ENCODE measurements at places on chromosomes 2 and 18.

- no peak for DNase-seq
These were observed 17.8 kb downstream of the GMCL1 start for GRCh38 chr2:69847068-69847828.

DNA sequence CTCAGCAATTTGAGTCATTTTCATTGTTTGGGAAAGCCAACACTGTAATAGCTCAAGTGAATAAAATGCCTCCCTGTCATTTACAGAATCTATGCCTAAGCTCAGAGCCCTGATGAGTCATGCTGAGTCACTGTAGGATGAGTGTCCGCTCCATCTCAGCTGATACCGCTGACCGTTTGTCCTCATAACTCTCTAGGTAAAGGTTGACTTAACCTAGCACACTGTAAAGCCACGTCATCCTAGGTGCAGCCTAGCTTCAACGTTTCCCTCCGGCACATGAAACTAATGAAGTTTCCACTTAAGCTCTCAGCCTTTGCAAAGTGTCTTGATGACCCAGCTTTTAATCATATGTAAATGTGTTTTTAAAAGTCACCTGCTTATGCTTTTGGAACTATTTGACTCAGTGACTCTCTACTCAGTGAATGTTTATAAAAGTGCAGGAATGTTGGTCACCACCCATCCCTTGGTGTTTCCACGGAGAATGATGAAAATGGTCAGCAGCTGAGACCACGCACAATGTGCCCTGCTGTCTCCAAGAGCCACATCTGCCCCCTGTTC, 154.0 kb downstream of the PMAIP1 start:
- no peak for DNase-seq

DNA sequence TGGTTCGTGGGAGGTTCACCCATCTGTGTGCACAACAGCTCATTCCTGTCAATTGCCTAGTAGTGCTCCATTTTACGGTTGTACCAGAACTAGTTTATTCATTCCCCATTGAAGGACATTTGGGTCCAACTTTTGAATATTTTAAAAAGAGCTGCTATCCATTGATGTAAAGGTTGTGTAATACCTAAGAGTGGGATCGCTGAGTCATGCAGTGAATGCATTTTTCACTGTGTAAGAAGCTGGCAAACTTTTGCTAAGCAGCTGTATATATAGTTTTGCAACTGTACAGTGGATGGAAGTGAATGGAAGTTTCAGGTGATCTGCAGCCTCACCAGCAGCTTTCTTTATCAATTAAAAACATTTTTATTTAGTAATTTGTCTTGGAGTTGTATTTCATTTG, 104.5 kb downstream of the DCDC2C start:
- no peak for DNase-seq

GRCh38 chr2:129056959-129057317, 738.3 kb upstream of the HS6ST1 start:
- no peak for DNase-seq

- DNase-seq = no peak
These were observed 24.0 kb downstream of the CROCC2 start for GRCh38 chr2:240930096-240930630.

DNA sequence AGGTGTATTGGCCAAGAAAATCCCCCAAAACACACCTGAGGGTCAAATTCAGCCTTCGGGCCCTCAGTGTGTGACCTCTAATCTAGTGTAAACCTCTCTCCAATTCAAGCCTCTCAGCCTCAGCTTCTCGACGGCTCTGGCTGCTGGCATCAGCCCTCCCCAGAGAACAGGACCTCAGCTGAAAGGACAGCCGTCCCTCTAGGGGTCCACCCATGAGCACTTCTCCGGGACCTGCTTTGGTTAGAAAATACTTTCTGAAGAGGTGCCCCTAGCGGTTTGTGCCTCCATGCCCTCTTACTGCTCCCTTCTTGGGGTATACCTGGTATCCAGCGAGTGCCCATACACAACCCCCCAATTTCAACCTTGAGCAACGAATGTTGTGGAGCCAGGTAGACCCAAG, 48.8 kb downstream of the INHBB start:
- no peak for DNase-seq

DNA sequence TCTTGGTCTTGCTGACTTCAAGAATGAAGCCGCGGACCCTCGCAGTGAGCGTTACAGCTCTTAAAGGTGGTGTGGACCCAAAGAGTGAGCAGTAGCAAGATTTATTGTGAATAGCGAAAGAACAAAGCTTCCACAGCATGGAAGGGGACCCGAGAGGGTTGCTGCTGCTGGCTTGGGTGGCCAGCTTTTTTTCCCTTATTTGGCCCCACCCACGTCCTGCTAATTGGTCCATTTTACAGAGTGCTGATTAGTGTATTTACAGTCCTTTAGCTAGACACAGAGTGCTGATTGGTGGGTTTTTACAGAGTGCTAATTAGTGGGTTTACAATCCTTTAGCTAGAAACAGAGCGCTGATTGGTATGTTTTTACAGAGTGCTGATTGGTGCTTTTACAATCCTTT, 88.0 kb upstream of the LTBP1 start:
- no peak for DNase-seq

DNA sequence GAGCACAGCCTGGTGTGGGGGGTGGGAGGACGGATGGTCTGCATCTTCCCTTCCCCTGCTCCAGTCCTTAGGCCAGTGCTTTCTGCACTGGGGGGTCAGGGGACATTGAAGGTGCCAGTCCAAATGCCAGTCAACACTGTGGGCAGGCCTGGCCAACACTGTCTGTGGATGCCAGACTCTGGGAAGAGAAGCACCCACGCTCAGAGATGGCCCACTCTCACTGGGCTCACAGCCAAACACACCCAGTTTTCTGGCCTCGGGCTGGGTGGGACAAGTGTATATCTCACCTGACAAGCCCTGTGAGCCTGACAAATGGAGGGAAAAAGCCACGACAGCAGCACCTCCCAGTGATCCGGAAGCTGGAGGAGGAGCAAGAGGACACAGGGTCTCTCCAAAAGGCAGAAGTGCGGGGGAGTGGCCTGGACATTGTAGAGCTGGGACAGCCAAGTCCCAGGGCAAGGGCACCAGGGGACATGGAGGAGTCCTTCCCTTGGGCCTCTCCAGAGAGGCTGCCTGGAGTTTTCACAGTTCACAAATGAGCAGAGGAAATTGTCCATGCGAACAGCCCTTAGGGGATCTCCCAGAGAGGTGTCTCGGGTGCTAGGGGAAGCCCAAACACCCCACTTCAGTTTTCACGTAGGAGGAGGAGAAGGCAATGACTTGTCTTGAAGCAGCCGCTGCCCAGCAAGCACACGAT, 79.3 kb downstream of the SDC1 start:
- no peak for DNase-seq

DNA sequence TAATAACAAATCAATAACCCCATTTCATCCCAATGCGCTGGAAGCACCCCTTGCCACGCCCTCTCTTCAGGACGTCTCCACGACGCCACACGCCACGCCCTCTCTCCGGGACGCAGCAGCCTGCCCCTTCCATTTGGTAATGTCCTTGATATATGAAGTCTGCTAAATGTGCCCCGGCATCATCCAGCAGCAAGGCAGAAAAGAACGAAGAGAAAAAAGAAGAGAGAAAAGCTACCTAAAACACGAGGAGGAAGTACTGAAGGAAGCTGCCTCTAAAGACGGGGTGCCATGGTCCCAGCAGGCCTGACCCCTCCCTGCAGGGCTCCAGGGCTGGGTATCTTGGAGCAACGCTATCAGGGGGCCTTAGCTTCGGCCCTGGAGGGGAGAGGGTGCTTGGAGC, 41.8 kb downstream of the CNGA3 start:
- DNase-seq = no peak

DNA sequence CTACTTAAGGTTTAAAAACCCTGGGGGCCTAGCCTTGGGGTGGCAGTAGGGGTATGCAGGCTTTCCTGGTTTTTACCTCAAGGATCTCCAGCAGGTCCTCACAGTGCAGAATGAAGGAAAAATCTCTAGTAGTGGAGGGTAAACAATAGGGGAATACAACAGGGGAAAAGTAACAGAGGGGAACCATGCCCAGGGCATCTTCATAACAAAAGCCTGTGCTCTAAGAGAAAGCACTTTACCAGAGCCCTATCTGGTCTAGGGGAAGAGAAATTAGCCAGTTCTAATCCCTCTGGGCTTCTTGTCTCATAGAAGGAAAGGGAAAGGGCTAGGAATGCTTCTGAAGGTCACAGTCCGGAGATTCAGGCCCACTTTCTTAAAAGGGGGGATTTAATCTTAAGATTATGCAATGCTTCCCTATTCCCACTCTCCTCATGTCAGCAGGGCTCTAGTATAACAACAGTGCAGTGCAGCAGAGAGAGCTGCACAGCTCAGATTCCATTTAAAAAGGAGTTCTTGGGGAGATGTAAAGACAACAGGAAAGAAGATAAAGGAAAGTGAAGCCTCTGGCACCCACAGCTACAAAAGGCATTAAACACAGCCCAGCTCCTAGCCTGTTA, 149.0 kb upstream of the CYP1B1 start:
- no peak for DNase-seq

- peak; percentile 57 for DNase-seq
These were observed 102.6 kb downstream of the DGKD start for GRCh38 chr2:233456934-233457333.

- no peak for DNase-seq
These were observed 3.8 kb downstream of the VSNL1 start for GRCh38 chr2:17544256-17544655.

- DNase-seq = no peak
These were observed 7.6 kb downstream of the RFX8 start for GRCh38 chr2:101467306-101467705.

DNA sequence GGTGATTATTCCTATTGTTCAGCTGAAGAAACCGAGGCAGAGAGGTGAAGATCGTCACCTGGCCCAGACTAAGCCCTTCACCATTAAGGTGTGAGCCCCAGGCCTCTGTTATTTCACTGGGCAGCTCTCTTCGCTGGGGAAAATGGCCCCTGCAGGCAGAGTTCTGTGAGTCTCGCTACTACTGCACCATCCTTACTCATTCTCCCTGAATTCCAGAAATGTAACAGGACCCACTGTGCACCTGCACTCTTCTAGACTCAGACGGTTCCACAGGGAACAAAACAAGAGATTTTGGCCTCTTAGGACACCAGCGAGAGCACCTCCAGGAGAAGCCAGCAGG, 147.7 kb upstream of the GLI2 start:
- no peak for DNase-seq

- no peak for DNase-seq
These were observed 66.3 kb upstream of the RTN4 start for GRCh38 chr2:55116598-55116964.

GRCh38 chr2:192536922-192537624, 342.3 kb upstream of the TMEFF2 start:
- no peak for DNase-seq

DNA sequence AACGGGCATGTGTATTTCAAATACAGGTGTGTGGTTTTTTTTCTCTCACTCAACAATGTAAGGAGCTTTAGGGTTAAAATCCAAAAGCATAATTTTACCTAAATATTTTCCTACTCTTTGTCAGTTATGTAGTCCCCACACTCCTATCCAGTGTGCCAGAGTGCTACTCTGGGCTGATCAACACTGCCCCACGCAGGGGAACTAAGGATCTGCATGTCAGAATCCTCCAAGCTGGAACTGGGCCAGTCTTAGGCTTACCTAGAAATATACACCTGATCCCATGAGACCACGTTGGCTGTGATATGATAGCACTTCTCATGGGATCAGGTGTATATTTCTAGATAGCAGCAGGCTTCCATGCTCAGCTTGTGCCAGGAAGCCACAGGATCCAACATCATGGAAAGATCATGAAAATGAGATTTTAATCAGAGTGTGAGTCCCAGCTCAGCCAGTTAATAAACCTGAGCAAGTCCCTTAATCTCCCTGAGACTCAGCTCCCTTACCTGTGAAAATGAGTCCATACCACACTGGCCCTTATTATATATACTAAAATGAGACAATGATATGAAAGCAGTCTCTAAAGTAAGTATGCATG, 29.7 kb downstream of the CCDC141 start:
- DNase-seq = no peak

GRCh38 chr2:46847185-46847710, 68.4 kb downstream of the MCFD2 start:
- peak; percentile 95 for DNase-seq

- DNase-seq = peak; percentile 60
These were observed 580 bp downstream of the TMEM163 start for GRCh38 chr2:134718023-134718816.

DNA sequence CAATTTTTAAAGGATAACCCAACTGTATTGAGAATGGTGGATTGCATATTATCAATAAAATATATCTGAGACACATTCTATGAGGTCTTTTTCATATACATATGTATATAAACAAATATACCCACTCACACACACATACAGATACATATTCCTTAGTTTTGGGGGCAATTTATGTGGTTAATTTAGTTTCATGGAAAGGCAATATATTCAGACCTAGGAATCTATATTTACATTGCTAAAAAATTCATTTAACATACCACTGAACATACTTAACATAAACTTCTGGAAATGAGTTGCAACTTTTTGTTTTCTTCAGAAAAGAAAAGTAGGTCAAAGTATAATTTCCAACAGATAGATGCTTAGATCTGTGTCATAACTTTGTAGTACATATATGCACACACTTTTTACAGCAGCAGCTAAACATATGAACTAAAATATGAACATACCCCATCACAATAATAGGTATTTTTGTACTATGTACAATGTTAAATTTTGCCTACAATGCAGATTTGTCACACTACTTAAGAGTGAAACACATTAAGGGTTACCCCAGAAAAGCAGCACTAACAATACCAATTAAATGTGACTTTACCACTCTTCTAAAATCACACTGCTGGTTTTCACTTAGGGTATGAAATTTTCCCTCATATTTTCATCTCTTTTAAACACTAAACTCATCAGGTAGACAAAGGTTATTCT, 23.0 kb downstream of the HEATR5B start:
- no peak for DNase-seq

DNA sequence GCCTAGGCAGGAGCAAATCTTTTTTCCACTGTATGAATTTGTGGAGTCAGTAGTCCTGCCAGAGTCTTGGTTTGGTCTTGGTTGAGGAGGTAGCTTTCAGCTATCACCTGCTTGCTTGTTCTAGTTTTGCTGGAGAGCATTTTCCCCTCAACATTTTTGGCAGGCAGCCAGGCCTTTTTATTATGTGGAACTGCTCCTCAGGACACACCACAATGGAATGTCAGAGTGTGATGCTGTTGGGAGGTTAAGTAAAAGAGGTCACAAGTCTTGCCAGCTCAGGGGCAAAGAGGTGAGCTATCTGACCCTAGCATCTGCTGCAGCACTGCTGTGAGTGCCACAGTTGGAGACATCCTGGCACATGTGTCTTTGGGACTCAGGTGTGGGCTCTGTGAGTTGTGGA, 258.0 kb downstream of the CNTNAP5 start:
- no peak for DNase-seq

GRCh38 chr2:164837807-164838206, 3.8 kb downstream of the COBLL1 start:
- DNase-seq = no peak

GRCh38 chr2:144490017-144490416, 29.9 kb downstream of the ZEB2 start:
- DNase-seq = no peak

Measured in aorta (tissue), 5 donors.